ENCODE measurements at places on chromosomes 6 and 20. TPM values are rescaled to one million over a fixed set of nuclear protein-coding genes. Genes with fewer than 3 reads are reported as not detected.

BPIFB1 gene
- total RNA-seq: not detected

DLL1 gene
- total RNA-seq: 1.4 TPM

R3HDML gene
- not detected for total RNA-seq

DNA sequence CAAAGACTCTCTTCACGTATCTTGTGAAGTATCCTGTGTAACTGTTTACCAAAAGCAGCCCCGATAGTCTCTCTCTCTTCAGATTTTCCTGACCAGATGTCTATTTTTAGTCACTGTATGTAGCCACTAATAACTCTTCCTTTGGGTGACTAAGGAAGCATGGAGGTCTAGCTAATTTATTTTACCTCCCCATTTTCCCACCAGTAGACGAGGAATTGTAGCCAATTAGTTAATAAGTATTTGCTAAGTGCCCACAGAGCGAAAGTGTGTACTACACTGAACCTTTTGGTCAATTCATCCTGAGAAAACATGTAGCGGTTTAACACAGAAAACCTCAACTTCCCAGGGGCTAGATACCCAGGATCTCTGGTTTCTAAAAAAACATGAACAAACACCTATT is 180.6 kb downstream of the TBX18 start:
- H3K27ac ChIP-seq: no peak overlapping the region
- no peaks in the 10 kb centered on the region for H3K27me3 ChIP-seq
- DNase-seq: no peak
- H3K36me3 ChIP-seq: no peaks in the 10 kb centered on the region

DNA sequence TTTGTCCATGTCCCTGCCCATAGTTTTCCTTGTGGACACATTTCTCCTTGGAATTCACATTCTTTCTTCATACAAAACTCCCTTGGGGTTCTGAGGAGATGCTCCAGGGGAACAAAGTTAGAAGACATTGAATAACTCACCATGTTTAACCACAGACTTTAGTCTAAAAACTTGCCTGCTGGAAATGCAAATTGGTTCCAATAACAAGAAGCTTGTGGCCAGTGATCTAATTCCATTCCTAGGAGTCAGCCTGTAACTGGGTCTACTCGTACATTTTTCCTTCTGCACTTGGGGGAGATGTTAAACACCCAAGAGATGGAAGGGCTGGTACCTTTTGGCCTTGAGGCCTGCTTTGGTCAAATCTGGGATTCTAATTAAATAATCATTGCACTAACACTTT is 60.2 kb downstream of the SCML4 start:
- peaks cover 33% of the 10 kb centered on the region for H3K27me3 ChIP-seq
- no peak overlapping the region for H3K27ac ChIP-seq
- H3K36me3 ChIP-seq: no peaks in the 10 kb centered on the region
- no peaks in the 10 kb centered on the region for H3K4me1 ChIP-seq

DNA sequence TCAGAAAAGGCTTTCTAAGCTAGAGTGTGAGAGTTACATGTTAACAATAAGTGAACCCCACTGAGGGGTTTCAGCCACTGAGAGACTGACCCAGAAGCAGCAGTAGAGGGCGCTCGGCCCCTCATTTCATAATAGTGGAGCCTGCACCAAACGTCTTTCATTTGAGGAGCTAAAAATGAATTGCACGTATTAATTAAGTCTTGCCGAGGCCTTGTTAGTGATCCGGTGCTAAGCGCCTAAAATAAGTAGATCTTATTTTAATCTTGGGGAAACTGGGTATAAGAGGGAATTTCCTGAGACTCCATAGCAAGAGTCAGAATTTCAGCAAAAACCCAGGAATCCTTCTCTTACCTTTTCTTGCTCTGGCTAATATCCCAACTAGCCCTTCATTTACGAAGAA is 209.7 kb downstream of the FARS2 start:
- H3K27ac ChIP-seq: no peak overlapping the region
- H3K27me3 ChIP-seq: no peaks in the 10 kb centered on the region
- H3K4me1 ChIP-seq: no peaks in the 10 kb centered on the region

DNA sequence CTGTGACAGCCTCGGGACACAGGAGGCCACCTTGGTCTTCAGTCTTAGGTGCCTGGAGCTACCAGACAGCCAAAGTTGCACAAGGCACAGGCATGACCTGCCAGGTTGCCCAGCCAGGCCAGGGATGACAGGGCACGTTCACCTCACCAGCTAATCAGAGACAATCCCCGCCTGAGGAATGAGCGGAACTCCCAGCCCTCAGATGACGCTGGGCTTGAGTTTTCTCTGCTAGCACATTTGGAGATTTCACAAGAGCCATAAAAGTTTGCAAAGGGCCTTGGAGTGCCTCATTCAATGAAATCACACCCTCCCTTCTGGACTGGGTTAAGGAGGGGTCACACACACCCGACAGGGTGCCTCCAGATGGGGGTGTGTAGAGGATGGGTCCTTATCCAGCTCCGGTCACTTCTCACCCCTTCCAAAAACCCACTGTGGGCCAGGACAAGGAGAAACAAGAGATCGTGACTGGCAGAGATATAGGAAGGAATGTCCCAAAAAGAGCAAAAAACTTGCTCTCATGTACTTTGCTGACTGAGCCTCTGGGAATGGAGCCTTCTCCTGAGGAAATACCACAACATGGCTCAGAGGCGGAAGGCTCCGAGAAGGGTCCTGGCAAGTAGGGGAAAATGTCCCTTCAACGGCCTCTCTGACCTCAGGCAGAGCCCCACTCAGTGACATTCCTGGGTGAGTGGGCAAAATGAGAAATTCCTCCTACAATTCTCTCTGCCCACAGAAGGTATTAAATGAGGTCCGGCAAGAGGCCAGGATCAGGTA is 121.6 kb downstream of the ISM1 start:
- H3K4me1 ChIP-seq: no peaks in the 10 kb centered on the region
- H3K27me3 ChIP-seq: no peaks in the 10 kb centered on the region
- H3K27ac ChIP-seq: no peak overlapping the region
- no peaks in the 10 kb centered on the region for H3K36me3 ChIP-seq
- H3K4me3 ChIP-seq: no peak overlapping the region

GRCh38 chr20:57395111-57395966 is 4.1 kb downstream of the RBM38 start:
- H3K4me1 ChIP-seq: no peaks in the 10 kb centered on the region
- DNase-seq: peak; percentile 18
- no peaks in the 10 kb centered on the region for H3K36me3 ChIP-seq

GRCh38 chr6:170229851-170230519 is 60.9 kb downstream of the DLL1 start:
- no peak overlapping the region for H3K27ac ChIP-seq

GRCh38 chr20:50991076-50991475 is 31.8 kb downstream of the KCNG1 start:
- H3K4me1 ChIP-seq: peaks cover 13% of the 10 kb centered on the region
- no peaks in the 10 kb centered on the region for H3K27me3 ChIP-seq
- H3K27ac ChIP-seq: no peak overlapping the region
- no peak for DNase-seq
- H3K36me3 ChIP-seq: no peaks in the 10 kb centered on the region

DNA sequence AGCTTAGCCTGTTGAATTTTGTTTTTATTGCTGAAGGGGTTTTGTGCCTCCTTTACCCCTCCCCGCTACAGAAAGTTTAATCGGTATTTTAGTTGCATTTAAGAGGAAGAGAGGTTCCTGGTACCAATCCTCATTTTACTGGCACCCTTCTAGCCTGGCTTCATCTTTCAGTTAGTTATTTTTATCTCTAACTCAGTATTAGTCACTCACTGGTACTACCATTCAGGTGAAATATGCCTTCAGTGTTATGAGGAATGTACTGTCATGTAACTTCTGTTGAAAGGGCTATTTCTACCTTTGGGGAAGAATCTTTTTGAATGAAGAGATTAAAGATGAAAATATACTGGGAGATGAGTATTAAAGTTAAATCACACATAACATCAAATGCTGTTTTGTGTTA is 211.8 kb downstream of the CDKAL1 start:
- DNase-seq: no peak
- no peak overlapping the region for H3K27ac ChIP-seq
- no peaks in the 10 kb centered on the region for H3K36me3 ChIP-seq
- no peaks in the 10 kb centered on the region for H3K27me3 ChIP-seq
- H3K4me3 ChIP-seq: no peak overlapping the region

DNA sequence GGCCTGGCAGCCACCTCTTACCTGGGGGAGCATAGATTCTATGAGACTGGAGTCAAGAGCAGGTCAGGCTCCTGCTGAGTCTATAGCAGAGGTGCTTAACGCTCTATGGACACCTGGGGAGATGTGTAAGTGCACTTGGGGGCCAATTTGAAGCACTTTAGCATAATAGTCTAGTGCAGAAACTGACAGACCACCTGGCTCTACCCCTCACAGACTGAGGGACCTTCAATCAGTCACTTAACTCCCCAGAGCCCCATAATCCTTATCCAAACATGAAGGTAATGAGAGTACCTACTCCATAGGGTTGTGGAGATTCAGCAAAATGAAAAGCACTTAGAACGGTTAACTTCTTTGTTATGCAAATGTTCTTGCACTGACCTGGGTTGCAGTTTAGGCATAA is 87.3 kb upstream of the SLC22A16 start:
- no peak overlapping the region for H3K4me3 ChIP-seq
- no peak overlapping the region for H3K27ac ChIP-seq
- no peaks in the 10 kb centered on the region for H3K4me1 ChIP-seq
- DNase-seq: no peak
- no peaks in the 10 kb centered on the region for H3K36me3 ChIP-seq
- H3K27me3 ChIP-seq: no peaks in the 10 kb centered on the region

DNA sequence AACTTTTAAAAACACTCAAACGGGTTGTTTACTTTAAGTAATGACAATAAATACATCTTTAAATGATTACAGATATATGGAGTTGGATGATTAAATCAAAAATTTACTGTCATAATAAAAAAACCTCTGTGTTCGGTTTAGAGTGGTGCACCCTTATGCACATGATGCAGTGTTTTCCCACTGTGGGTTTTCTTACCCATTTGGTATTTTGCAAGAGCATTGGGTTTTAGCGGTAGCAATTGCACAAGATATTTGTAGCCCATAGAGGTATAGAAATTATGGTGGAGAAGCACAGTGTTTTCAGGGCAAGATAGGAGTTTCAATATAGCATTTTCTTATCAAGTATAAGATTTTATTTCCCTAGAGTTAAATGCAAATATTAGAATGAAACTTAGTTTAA is 410.8 kb upstream of the PLCB4 start:
- H3K4me1 ChIP-seq: peaks cover 6% of the 10 kb centered on the region
- H3K4me3 ChIP-seq: no peak overlapping the region
- H3K36me3 ChIP-seq: no peaks in the 10 kb centered on the region
- DNase-seq: no peak

GRCh38 chr20:58692579-58693225 is at the start of gene NPEPL1:
TSS of gene NPEPL1 (plus strand) at chr20:58692800. CDS start at chr20:58692901, 101 bp downstream.
- no peaks in the 10 kb centered on the region for H3K27me3 ChIP-seq
- peak within 1 kb of the TSS; percentile 62 for H3K4me3 ChIP-seq
- H3K27ac ChIP-seq: peak within 1 kb of the TSS; percentile 64
- peaks cover 7% of the 10 kb centered on the region for H3K36me3 ChIP-seq
- H3K4me1 ChIP-seq: peaks cover 5% of the 10 kb centered on the region

DNA sequence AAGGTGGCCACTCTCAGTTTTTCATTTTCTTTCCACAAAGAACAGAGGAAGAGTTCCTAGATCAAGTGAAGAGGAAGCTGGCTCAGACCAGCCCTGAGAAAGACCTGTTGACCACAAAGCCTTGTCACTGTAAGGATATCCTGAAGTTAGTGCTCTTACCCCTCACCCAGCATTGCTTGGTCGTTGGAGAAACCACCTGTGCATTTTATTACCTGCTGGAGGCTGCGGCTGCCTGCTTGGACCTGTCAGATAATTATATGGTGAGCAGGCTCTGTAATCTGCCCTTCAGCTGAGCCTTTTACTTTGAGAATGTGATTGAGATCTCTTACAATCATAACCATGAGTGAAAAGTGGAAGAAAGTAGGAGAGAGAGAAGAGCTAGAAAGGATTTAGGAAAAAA is 21.9 kb downstream of the TREML1 start:
- DNase-seq: no peak
- peaks cover 8% of the 10 kb centered on the region for H3K36me3 ChIP-seq

DNA sequence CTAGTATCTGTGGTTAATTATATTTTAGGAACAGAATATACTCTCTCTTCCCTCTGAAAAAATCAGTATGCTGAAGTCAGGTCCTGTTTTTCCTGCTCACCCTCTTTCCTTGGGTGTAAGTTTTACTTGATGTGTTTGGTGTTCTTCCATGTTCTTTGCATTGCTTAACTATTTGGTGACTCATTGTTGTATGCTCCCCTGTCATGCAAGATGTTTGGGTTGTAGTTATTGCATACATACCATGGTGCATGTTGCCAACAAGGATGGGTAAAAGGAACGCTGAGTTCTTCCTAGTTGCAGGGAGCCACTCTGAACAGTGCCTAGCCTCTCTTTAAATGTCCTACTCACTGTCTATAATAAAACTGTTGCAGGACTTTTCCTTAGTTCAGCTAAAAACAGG is 207.9 kb upstream of the LAMP5 start:
- H3K27ac ChIP-seq: peak overlapping the region; percentile 85
- H3K36me3 ChIP-seq: no peaks in the 10 kb centered on the region
- peaks cover 33% of the 10 kb centered on the region for H3K4me1 ChIP-seq
- peak; percentile 95 for DNase-seq
- H3K4me3 ChIP-seq: peak overlapping the region; percentile 18

- H3K4me3 ChIP-seq: no peak overlapping the region
- no peaks in the 10 kb centered on the region for H3K4me1 ChIP-seq
- no peaks in the 10 kb centered on the region for H3K36me3 ChIP-seq
- no peak overlapping the region for H3K27ac ChIP-seq
These were observed 108.3 kb upstream of the AKAP12 start for GRCh38 chr6:151131324-151132007.

- H3K4me3 ChIP-seq: no peak overlapping the region
- DNase-seq: no peak
- H3K36me3 ChIP-seq: peaks cover 7% of the 10 kb centered on the region
- H3K4me1 ChIP-seq: no peaks in the 10 kb centered on the region
These were observed 10.1 kb upstream of the ZNF337 start for GRCh38 chr20:25706793-25707192.

DNA sequence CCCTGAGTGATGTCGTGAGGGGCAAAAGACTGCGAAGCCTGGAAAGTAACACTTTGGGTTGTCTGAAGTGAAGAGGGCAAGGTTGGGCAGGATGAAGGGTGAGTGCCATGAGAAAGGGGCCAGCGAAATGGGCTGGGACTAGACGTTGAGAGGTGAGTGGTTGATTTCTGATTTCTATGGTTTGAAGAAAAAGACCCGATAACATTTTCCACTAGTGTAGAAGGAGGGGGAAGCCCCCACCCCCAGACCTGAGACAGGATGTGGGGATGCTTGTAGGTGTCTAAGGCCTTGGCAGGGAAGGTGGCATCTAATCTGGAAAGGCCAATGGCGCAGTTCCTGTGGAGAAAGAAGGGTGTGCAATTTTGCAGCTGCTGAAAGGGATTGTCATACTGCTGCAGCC is 25.3 kb upstream of the KIF3B start:
- no peak for DNase-seq
- no peaks in the 10 kb centered on the region for H3K4me1 ChIP-seq
- H3K36me3 ChIP-seq: no peaks in the 10 kb centered on the region
- H3K27me3 ChIP-seq: peaks cover 12% of the 10 kb centered on the region

DNA sequence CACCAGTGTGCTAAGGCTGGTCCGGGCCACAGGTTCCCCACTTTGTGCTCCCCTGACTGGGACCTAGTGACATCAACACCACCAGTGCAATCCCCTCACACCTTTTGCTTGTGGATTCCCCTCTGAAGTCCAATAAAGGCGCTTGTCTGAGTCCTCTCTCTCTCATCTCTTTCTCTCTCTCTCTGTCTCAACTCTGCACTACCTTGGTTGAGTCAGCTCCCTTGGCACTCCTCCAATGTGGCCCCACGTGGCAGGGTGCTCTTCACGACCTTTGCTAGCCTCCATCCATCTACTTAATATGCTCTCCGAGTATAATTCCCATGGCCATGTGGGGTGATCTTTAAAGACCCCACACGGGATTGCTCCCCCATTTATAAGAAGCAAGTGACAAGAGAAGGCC is 385.0 kb downstream of the CD83 start:
- DNase-seq: peak; percentile 86
- no peaks in the 10 kb centered on the region for H3K36me3 ChIP-seq
- H3K4me3 ChIP-seq: no peak overlapping the region
- peaks cover 8% of the 10 kb centered on the region for H3K4me1 ChIP-seq
- H3K27ac ChIP-seq: no peak overlapping the region
- no peaks in the 10 kb centered on the region for H3K27me3 ChIP-seq
